ENCODE measurements at places on chromosomes 16 and 17. TPM values are rescaled to one million over a fixed set of nuclear protein-coding genes. Genes with fewer than 3 reads are reported as not detected.

KCNH6 gene
- 0.05 TPM for total RNA-seq

UBE2G1 gene
- total RNA-seq: 52.3 TPM

GCGR gene
- not detected for total RNA-seq

NOXO1 gene
- not detected for total RNA-seq

CDH3 gene
- total RNA-seq: 0.19 TPM
